ENCODE measurements at places on chromosomes 3 and 15. TPM values are rescaled to one million over a fixed set of nuclear protein-coding genes. Genes with fewer than 3 reads are reported as not detected.

DNA sequence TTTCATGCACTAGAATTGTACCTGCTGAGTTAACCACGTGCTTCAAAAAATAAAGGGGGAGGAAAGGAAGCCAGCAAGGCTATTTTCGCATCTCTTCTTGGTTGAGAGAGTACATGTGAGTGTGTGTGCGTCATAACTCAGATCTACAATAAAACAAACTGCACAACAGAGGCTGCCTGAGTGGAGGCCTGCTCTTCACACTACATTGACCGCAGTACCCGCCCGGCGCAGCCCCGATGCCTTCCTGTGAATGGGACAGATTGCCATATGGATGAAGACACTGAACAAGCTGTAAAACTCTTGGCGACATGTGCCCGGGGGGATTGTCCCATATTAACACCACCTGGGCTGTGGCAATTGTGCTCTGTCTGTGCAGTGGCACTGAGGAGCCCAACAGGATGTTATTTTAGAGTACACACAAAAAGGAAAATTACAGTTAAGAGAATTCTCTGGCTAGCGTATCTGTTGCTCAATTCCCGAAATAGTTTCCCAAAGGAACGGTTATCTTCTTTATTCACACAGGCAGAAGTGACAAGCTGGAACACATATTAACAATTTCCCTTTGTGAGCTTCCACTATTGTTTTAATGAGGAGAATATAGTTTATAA, 551.5 kb downstream of the FOXP1 start:
- DNase-seq: no peak

DNA sequence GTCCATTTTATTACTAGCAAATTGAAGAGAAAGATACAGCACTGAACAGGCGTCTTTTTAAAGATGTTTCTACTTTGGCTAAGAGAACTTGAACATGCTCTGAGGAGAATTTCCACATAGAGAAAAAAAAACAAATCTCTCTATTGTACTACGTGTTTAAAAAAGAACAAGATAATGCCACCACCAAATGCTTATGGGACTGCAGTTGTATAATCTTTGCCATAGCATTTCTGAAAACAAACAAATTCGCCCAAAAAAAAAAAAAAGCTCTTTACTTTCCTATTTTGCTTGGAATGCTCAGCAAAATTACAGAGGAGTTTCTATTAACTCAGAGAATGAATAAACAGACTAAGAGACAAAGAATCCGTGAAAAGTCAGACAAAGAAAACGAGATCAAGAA, 114.2 kb downstream of the CNTN3 start:
- no peak for DNase-seq

- no peak for DNase-seq
These were observed 39.3 kb upstream of the CEMIP start for GRCh38 chr15:80739919-80740318.

RAB27A gene
- total RNA-seq: 33.2 TPM

GRCh38 chr3:184785890-184786279, 26.1 kb upstream of the VPS8 start:
- no peak for DNase-seq
